ENCODE measurements at places on chromosomes 3 and 15.

- DNase-seq = no peak
Observed at GRCh38 chr3:196419386-196419785, 12.8 kb downstream of the UBXN7 start.

DNA sequence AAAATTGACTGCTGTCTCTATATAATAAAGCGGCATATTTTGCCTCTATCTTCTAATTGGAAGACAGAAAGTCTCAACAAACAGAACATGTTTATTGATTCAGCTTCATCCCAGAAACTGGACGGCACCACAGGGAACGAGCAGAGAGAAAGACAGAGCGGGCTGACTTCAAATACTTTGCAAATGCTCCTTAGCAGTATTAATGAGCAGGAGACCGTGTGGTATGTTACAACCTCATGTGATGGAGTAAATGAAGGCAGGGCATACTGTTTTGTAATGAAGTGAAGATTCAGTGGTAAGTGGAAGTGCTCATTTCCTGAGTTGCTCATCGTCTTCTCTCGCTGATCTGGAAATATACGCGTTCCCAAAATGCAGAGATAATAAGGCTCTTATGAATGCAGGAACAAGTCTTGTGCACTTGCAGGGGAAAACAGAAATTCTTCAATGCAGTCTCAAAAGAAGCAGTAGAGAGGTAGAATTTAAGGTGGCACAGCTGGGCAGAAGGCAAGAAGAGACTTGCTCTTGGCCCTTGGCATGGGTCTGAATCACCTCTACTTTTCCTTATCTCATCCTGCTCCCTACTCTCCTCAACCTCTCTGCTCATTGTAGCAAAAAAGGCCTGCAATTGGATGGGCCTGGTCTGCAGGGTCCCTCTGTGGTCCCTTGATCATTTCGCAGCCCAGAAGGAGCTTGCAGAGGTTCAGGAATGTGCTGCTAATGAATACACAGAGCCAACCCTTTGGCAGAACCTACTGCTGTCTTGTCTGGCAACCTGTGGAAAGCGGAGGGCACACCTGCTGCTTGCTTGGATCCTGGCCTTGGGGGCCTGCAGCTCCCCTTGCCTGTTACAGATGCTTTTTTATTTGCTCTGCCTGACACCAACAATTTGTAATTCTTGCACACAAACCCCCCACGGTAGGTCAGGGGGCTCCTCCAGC lies 604.9 kb upstream of the CFAP20DC start:
- no peak for DNase-seq

DNA sequence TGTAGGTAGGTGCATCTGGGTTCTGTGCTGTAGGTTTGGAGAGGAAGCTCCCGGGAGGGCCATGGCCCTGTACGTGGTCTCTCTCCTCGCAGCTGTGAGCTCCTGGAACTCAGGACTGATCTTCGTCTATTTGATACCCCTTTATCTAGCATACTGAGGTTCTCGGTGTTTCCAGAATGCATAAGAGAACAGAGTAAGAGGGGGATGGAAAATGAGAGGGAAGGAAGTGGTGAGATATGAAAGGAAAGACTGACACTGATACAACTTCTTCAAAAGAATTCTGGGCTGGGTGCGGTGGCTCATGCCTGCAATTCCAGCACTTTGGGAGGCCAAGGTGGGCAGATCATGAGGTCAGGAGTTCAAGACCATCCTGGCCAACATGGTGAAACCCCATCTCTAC lies 90.7 kb downstream of the CHRD start:
- DNase-seq = no peak

DNA sequence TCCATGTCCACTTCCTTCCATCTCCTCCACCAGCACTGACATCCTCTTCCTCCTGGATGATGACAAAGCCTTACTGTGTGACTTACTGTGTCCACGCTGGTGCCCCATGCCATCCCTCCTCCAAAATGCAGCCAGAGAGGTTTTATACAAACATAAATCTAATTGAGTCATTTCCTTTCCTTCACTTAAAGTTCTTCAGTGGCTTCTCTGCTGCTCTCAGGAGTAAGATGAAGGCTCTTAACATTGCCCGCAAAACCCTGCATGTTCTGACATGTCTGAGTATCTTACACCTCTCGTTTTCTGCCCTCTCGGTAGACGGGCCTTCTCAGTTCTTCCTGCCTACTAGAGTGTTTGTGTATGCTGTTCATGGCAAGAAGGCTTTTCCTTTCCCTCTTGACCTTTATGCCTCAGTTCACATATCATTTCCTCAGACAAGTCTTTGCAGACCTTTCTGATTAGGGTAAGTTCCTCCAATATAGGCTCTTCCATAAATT lies 175.5 kb downstream of the CFAP20DC start:
- DNase-seq = no peak

- DNase-seq = no peak
Observed at GRCh38 chr3:171101982-171102641, 75.6 kb upstream of the SLC2A2 start.

GRCh38 chr3:16204751-16205150 lies 30.3 kb downstream of the GALNT15 start:
- no peak for DNase-seq

DNA sequence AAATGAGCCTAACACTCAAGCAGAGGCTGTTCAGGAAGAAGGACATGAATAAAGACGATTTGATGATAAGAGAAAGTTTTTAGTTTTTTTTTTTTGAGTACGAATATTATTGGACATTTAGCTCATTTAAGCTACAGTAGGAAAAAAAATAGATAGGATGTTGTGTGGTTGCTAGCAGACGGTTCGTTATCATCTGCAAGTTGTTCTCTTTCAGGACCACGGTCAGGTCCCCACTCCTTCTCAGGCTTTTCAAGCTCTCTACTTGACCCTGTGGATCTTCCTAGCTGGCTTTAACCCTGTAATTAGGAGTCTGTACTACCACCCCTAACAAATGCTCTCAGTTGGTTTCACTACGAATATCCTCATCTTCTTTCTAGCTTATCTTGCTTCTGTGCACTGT lies 1.1 kb downstream of the KCNH8 start:
- peak; percentile 66 for DNase-seq

DNA sequence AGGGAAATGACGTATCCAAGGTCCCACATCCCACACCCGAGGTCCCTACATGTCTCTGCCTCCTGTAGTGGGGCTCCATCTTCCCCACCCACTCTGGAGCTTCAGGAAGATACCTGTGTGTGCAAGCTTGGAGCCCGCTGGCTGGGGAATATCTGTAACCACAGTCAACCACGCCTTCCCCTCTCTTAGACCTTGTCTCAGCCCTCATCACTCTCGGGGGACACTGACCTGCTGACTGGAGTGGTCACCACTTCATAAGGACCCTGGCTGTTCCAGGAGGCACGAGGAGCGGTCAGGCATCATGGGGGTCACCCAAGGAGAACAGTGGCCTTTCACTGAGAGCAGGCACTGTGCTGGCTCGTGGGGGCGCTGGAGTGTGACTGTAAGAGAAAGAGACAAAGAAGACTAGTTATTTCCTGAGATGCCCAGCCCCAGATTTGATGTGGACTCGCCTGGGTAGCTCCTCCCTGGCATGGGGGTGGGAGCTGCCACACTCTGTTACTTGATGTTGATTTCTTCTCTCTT lies 48.6 kb downstream of the CTXND1 start:
- no peak for DNase-seq

DNA sequence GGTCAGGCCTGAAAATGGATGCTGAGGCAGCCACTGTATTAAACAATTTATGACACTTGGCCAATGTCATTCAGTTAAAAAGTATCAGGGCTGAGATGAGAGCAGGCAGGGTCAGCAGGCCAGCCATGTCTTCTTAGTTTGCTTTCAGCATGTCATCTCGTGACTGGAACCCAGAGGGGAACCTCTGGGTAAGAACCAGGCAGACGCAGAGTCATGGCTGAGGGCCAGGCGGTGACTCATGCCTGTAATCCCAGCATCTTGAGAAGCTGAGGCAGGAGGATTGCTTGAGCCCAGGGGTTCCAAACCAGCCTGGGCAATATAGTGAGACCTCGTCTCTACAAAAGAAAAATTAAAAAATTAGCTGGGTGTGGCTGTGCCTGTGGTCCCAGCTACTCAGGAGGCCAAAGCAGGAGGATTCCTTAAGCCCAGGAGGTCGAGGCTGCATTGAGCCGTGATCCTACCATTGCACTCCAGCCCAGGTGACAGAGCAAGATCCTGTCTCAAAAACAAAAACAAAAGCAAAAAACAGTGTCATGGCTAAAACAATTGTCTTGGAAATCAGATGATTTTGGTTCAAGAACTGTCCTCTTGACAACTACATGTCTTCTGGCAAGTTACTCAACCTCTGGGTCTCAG lies 11.7 kb downstream of the BCL2L10 start:
- no peak for DNase-seq

- no peak for DNase-seq
Observed at GRCh38 chr3:89571298-89571697, 463.9 kb downstream of the EPHA3 start.

DNA sequence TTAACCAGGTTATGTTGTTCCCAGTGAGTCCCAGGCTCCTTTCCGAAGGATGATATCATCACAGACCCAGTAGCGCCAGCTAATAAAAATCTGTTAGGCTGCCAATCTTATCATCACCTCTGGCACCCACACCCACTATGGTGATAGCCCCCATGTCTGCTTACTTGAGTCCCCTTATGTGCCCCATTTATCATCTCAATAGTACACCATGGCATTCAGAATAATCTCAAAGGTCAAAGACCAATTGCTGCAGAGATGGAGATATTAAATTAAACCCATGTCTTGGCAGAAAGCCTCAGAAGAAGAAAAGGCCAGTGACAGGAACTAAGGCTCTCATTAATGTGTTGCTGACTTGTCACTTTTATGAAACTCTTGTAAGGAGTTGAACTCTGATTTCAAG lies 32.8 kb downstream of the CPNE4 start:
- DNase-seq = no peak

DNA sequence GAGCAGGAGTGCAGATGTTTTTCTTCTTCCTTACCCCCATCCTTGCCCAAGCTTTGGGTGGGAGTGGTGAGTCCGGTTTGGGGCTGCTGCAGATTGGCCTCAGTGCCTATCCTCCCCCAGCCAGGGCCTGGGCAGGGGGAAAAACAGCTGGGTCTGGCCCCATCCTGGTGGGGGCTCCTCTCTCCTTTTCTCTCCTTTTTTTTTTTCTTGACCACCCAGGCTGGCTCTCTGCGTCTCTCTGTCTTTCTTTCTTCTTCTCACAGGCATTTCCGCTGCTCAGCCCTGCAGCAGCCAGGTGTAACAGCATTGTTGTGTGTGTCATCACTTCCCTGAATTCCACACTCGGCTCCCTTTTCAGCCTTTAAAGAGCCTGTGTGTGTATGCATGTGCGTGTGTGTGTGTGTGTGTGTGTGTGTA lies 2.0 kb downstream of the FOXL2NB start:
- no peak for DNase-seq

DNA sequence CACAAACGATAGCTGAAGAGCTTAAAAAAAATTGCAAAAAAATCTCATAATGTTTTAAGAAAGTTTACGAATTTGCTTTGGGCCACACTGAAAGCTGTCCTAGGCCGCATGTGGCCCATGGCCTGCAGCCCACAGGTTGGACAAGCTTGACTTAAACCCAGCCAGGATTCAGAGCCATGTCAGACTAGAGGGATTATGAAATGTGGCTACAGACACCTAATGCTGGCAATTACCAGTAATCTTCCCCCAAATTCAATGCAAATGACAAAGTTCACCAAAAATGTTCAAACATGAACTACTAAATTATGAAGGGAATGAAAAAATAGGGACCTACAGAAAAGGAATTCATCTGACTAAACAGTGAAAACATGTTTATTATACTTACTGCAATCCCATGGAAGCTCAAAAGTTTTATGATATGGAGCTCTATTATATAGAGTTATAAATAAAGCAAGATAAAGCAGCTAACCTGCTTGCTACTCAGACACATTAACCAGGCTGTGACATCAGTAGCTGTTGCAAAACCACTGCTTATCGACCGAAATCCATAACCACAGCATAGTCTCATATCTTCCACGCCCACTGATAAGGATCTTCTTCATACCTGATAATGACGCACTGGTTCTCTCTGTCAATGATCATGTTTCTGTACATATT lies 49.2 kb downstream of the LDHAL6B start:
- no peak for DNase-seq

DNA sequence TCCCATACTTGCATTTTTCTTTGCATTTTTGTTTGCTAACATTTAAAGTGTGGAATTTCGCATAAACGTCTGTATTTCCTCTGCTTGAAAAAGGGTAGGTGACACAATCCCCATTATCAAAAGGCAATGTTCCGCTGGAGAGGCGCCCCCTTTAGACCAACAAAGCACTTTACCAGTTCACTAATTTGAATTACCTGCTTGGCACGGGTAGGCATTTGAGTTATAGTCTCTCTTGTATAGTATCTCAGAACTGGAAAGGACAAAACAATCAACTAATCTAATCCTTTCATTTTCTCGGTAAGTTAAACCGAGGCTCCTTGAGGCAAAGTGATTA lies 775 bp upstream of the CCDC39 start:
- no peak for DNase-seq

- peak; percentile 92 for DNase-seq
Observed at GRCh38 chr3:57227204-57227929, at the start of gene APPL1. APPL1 (plus strand) TSS chr3:57227729; CDS start chr3:57227884, 155 bp downstream.

DNA sequence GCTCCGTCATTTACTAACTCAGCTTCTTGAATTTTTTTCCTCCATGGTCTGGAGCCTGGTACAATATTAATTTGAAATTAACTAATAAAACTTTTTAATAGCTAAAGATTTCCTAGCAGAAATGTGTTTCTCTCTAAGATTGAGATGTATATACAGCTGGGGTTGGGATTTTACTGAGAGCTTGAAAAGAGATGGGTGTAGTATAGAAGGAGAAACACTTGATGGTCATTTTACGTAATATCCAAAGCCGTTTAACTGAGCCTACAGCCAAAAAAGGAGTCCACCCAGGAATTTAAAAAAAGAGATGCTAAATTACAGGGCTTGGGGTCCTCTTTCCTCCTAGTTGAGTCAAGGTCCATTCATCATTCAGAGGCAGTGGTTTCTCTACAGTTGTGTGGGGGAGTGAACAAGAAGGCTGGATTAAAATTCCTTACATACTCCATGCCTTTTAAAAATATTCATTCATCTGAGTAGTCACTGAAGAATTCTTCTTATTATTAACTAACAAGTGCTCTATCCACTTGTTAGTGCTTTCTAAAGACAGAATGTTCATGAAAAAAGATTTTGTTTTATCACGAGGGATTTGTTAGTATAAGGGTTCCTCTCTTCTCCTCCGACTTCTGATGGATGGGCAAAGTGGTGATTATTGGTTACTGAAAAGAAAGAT lies 255.3 kb upstream of the IL12A start:
- no peak for DNase-seq

DNA sequence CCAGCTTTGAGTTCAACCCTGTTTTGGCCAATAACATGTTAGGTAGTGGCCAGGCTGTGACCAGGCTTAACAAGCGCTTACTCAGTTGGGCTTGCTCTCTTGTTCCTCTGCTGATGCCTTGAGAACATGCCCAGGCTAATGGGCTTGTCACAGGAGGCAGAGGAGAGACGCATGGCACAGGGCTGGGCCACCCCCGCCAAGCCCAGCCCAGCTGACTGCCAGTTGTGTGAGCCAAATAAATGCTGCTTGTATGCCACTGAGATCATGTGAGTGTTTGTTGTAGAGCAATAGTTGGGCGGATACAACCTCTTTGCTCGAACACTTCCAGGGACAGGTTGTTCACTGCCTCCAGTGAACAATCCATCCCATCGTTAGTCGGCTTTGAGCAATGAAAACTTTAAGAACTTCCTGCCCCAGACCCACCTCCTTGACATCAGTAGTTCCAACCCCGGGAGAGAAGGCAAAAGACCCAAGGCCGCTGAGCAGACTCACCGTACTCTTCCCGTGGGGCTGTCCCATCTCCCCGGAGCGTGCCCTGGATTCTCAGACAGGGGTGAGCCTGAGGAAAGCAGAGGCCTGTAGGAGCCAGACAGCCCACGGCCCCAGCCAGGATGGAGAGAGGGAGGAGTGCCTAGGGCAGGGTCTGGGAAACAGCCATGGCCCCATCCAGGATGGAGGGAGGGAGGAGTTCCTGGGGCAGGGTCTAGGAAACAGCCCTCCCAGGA lies 4.1 kb downstream of the PLA2G4F start:
- DNase-seq = no peak

All from DND-41 (cell line).